ENCODE measurements at places on chromosomes 11 and 22. TPM values are rescaled to one million over a fixed set of nuclear protein-coding genes. Genes with fewer than 3 reads are reported as not detected.

TTC28 gene
- total RNA-seq = 5.4 TPM

PTPRJ gene
- 36.6 TPM for total RNA-seq

SPCS2 gene
- 160 TPM for total RNA-seq

CSNK2A3 gene
- 0.29 TPM for total RNA-seq
